Left renal pelvis (tissue), 4 donors: ENCODE measurements at places on chromosomes 2 and 18.
A peak's percentile ranks its signal among the peaks of the same experiment; 100 is the strongest.

DNA sequence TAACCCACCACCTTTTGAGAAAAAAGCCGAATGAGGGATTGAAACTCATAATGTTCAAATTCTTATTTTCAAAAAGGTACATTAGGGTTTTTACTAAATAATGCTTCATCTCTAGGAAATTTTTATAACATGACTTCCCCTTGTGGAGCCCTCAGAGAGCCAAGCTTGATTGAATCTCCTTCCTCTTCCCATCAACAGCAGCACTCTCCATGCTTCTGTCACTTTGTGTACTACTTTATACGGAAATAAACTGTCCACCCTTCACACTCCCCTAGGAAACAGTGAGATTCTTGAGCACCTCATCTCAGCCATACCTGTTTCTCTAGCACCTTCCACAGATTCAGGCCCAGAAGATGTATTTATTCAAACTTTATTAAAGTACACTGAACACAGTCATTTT lies 51.8 kb downstream of the TFPI start:
- no peak for DNase-seq

- DNase-seq, result no peak
Measured at GRCh38 chr2:169819106-169819505, 5.6 kb downstream of the METTL5 start.

- no peak for DNase-seq
Measured at GRCh38 chr2:70322518-70322917, 20.7 kb upstream of the FAM136A start.

- DNase-seq, result no peak
Measured at GRCh38 chr18:49668574-49669275, 106.9 kb downstream of the LIPG start.

GRCh38 chr2:235270956-235271355 lies 222.9 kb upstream of the AGAP1 start:
- no peak for DNase-seq

DNA sequence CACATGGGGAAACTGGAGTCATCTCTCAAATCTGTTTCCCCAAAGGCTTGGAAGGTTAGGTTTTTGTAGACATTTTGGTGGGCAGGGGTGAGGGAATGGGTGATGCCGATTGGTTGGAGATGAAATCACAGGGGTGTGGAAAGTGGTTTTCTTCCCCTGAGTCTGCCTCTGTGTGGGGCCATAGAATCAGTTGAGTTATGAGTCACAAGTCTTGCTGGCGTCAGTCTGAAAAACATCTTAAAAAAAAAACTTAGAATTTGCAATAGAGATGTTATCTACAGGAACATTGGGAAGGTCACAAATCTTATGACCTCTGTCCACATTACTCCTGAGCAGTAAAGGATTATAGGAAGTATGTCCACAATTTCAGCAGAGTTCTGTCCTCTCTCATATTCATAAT lies 314.6 kb downstream of the CNTNAP5 start:
- no peak for DNase-seq

DNA sequence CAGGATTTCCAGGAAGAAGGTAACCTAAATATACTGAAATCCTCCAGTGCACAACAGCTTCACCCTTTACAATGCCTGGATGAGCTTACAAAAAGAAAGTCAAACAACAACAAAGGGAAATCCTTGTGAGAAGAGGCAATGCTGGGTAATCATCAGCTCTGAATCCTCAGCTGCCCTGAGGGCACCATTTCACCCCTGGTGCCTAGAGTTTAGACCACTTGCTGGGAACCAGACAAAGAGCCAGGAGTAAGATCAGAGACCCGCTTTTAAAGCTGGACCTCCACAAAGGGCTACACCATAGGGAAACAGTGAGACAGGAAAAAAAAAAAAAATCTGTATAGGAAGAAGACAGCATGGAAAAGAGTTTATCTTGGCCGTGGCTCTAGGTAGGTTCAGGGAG lies 97.0 kb downstream of the FOXI3 start:
- DNase-seq, result no peak

GRCh38 chr18:57921708-57922107 lies 118.6 kb upstream of the ATP8B1 start:
- DNase-seq, result no peak

DNA sequence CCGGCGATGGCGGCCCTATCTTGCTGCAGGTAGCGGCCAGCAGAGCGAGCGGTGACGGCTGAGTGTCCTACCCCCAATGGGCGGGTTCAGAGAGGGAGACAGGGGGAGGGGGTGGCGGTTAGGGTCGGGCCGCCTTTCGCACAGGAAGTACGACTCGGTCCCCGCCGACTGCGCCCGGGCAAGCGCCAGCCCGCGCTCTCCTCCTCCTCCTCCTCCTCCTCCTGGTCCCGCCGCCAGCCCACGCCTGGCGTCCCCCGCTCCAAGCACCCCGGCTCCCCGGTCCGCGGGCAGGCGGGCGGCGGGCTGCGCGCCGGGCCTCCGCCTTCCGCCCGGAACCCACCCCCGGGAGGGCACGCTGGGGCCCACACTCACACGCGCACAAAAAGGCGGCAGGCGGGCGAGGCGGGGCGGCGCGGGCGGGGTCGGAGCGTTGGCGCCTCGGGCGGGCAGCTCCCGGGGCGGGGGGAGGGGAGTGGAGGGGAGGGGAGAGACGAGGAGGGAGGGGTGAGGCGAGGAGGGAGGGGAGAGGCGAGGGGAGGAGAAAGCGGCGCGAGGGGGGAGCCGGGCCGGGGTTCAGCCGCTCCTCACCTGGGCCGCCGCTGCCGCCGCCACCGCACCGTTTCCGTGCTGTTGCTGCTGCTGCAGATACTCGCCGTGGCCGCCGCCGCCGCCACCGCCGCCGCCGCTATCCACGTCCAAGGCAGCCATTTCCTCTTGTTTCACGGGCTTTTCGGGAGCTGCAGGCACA lies 1.2 kb downstream of the SP3 start:
- peak; percentile 76 for DNase-seq

- DNase-seq, result no peak
Measured at GRCh38 chr2:145845207-145845894, 1325.4 kb upstream of the ZEB2 start.

DNA sequence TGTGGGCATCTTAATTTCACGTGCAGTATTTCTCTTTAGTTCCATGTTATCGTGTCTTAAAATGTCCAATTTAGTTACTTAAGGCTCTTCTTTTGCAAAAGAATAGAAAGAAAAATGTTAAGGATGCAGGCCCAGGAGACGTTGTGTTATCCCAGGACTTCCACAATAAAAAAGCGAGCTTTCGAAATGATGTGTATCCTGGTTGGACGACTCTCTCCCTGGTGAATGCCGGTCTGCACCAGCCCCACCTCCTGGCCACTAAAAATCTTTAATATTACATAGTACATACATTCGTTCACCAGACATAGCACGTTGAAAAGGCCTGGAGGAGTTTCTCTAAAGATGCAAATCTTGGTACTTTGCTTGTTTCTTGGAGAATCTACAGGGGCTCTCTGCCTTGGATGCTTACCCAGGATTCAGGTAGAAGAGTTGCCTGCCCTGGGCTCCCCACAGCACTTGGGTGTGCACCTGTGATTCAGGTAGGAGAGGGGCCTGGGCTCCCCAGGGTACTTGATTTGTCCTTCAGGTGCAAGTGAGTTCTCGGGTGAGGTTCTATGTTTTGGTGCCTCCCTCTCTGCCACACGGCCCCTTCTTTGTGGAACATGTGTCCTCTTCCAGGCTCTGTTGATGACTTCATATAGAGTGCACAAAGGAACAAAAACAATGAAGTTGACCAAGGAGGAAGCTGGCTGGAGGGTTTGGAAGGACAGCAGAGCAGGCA lies 26.6 kb downstream of the TWIST2 start:
- DNase-seq, result no peak

- DNase-seq, result no peak
Measured at GRCh38 chr2:73907840-73908452, 15.1 kb downstream of the ACTG2 start.

DNA sequence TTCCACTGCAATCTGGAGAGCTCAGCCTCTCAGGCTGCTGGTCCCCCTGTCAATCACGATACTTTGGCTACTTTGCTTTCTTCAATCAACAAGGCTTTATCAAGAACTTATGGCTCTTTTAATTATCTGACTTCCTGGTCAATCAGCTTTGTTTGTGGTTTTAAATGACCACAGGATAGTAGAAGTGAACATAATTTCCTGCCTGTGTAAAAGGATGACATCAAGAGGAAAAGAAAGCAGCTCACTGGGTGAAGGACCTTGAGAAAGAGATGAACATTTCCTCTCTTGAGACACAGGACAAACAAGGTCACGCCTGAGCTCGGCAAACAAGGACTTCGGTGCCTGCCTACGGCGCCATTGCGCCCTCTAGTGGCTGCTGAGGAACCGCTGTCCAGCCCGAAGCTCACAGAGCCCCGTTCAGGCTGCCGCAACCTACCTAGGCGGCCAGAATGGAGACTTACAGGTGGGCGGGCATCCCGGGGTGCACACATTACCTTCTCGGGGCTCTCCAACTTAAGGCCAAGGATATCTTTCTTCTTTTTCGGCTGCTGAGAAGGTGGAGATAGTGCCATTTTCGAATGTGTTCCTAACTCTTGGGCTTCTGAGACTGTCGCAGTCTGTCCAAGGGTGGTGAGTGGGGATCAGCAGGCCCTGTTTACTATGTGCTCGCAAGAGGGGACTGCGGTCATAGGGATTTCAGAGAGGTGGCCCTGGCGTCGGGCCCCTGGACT lies 54.0 kb downstream of the IL1RL2 start:
- DNase-seq, result peak; percentile 73

DNA sequence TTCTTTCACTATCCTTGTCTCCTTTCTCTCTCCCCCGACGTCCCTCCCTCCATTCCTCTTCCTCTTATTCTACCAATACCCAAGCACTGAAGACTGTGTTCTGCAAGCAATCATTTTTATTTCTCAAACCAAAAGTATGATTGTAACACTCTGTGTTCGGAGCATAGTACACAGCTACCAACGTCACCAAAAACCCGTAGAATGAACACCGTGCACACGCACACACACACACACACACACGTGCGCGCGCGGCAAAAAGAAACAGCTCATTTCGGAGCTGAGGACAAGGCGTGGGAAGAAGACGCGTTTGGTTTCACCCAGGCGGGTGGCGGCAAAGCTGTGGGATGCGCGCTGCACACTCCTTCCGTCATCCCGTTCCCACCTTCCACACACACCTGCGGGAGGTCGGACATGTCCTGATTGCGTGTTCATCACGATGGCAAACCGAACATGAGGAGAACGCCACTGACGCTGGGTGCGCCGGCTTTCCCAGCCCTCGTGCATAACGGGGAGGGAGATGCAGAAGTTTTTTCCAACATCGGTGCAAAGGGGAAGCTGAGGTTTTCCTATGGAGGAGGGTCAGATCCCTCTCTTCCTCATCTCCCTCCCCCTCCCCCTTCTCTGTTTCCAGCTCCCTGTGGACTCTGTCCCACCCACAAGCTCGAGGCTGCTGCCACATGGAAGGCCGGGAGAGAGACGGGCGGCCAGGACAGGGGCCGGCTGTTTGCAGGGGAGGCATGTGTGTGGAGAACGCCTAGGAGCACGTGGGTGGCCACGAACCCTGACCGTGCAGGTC lies 20.4 kb downstream of the MBP start:
- DNase-seq, result no peak

GRCh38 chr2:189393440-189394111 lies 47.7 kb upstream of the WDR75 start:
- peak; percentile 11 for DNase-seq

DNA sequence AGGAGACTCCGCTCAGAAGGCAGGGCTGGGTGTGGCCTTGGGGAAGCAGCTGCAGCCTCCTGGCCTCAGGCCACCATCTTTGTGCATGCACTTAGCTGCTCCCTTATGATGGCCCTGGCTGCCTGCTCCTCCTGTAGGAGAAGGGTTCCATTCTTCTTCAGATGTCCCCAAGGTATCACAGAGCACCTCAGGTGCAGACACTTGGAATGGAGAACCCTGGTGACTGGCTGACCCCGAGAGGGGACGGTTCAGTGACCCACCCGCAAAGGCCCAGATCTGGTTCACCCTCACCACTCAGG lies 9.6 kb downstream of the GPAT2 start:
- no peak for DNase-seq

DNA sequence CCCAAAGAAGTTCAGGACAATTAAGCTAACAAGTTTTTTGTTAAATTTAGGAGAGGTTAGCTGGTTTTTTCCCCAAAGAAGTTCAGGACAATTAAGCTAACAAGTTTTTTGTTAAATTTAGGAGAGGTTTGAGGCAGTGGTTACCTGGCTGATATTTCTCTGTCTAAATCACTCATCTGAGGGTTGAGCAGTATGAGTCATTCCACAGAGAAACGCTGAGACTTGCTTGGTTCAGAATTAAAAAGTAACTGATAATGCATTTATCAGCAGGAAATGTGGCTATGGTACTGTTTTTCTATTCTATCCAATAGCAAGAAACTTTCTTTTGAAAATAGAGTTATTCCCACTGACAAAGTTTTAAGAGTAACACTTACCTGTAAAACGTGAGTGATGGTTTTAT lies 22.8 kb upstream of the KIDINS220 start:
- no peak for DNase-seq

DNA sequence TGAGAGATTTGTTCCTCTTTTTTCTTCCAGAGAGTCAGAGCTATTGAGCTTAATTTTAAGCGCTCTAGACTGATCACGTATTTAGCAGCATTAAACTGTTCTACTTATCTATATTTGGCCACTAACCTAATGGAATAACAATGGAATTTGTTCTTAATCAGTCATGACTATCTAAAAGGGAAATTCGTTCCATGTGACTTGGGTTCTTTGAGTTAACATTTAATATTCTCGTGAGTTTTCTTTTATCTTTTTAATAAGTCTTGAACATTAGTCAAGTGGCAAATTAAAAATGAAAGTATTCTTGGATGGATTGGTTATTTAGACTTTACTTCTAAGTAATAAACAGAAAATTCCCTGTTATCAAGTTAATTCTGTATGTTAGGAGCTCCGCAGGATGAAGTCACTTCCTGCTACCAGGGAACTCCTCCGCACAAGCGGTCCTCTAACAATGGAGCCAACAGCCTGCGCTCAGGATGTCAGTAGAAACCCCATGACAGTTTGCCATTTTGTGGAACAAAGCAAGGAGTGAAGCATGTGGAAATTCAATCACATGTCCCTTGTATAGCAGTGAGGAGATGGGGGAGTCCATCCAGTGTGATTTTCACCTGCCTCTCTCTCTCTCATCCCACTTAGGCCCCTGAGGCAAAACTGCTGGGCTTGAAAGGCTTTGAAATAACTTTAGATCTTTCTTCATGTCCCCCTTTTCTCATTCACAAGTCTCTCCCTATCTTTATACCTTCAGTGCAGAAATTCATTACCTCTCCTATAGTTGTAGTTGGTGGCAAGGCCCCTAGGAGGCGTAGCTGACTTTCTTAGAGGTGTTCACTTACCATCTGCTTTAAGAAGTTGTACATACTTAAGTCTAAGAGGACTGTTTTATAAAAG lies 138.1 kb downstream of the WDR7 start:
- no peak for DNase-seq

DNA sequence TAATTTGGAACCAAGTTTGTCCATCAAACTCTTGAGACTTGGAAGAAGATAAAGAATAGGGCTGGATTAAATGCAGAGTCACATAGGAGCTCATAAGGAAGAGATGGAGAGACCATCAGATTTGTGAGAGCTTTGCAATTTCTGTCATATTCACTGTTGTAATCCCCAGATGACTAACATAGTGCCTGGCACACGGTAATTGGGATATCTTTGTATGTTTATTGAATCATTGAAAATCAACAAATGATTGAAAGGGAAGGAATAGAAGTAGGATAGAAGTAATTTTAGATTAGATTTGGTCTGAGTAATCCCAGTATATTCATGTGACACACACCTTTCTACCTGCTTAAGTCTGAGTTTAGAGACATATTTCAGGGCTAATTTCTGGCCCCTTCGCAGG lies 75.4 kb downstream of the LCLAT1 start:
- no peak for DNase-seq

GRCh38 chr2:214830794-214831346 lies 21.4 kb upstream of the BARD1 start:
- DNase-seq, result no peak
